ENCODE measurements at places on chromosomes 5 and 9.

GRCh38 chr9:123745451-123745850, 184.5 kb downstream of the DENND1A start:
- no peak for DNase-seq

- DNase-seq, result no peak
These were observed 27.3 kb upstream of the DAP start for GRCh38 chr5:10788358-10788757.

- no peak for DNase-seq
These were observed 64.0 kb upstream of the UBTD2 start for GRCh38 chr5:172347496-172348052.

DNA sequence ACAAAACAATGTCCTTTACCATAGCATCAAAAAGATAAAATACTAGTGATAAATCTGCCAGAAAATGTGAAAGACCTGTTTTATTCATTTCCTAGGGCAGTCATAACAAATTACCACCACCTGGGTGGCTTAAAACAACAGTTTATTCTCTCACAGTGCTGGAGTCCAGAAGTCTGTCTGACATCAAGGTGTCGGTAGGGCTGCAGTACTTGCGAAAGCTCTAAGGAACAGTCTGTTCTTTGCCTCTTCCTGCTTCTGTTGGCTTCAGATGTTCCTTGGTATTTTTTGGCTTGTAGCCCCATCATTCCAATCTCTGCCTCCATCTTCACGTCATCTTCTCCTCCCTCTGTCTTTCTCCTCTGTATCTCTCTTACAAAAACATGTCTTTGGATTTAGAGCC, 51.0 kb downstream of the PTPDC1 start:
- DNase-seq, result no peak
